ENCODE measurements at places on chromosomes 6 and 20.

DNA sequence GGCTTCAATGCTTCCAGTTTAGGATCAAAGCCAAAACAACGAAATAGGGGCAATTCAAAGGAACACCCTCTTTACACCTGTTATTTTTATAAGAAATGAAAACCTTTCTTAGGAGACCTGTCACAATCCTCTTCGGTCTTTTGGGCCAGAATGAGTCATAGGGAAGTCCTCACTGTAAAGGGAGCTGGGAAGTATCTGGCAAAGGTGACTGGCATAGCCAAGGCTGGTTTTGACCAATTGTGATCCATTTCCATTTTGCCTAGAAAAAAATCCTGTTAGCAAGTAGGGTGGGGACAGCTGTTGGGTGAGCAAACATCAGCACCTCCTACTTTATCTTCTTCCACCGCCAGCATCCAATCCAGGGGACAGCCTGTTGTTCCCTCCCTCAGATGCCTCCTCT lies 343.2 kb upstream of the SULF2 start:
- no peak for DNase-seq

GRCh38 chr20:62995898-62996595 lies 10.7 kb downstream of the BHLHE23 start:
- DNase-seq: no peak

DNA sequence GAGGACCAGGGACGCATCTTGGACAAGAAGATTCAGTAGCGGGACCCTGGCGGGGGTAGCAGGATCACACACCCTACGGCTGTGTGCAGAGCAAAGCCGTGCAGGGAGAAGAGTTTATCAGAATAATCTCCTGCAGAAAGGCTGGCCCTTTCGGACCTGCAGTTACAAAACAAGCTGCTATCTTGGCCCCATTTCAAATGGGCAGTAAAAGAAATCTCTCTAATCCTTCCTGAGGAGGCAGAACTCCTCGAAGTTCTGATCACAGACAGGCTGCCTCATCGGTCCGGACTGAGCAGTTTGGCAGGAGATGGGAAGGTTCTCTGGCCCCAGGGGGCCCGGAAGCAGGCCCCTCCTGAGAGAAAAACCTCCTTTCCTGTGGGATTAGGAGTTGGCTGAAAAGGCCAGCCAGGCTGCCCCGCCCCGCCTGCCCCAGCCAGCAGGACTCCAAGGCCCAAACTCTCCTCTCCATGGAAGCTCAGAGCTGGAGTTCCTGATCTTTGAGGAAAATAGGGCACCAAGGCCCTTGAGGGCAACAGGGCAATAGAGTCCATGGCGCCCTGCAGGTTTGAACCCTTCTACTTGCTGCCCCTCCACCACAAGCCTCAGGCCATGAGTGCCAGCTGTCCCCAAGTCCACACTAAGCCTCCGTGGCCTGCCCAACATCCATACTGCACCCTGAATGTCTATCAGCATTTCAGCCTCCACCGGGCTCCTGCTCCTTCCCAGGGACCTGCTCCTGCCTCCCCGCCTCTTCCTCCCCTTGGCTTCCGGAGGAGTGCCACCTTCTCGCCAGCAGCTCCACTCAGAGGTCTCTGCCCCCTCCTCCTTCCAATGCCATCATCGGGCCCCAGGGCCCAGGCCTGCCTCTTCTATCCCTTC lies 141.3 kb downstream of the PREX1 start:
- DNase-seq: no peak

- DNase-seq: no peak
These were observed 120.8 kb upstream of the PTPN1 start for GRCh38 chr20:50389438-50389807.

- no peak for DNase-seq
These were observed 253.8 kb downstream of the NKAIN2 start for GRCh38 chr6:124057461-124057860.

DNA sequence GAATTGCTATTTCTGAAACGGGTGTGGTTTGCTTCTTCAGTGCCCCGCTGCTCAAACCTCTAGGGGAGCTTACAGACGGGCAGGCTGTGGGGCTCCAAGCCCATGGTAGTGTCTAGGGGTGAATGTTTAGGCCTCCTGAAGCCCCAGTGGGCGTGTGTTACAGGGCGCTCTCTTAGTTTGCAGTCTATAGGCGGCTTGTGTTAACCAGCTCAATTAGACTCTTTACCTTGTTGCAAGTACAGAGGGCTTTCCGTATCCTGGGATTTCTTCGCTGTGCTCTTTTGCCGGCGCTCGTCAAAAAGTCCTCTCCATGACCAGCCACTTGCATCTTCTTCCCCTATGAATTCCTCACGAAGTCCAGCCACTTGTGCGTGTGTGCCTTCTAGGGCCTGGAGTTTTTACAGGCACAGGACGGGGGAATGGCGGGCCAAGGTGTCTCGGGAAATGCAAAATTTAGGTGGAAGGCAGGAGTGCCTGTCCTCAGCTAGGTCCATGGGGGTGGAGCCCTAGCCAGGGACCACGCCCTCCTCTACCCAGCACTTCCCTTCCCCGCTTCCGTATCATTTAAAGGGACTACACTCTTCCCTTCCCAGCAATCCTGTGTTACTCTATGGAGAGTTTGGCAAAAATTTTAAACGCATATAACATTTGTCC lies 94.5 kb downstream of the HTR1B start:
- DNase-seq: no peak

GRCh38 chr20:35881676-35882075 lies 72.6 kb downstream of the SCAND1 start:
- no peak for DNase-seq

DNA sequence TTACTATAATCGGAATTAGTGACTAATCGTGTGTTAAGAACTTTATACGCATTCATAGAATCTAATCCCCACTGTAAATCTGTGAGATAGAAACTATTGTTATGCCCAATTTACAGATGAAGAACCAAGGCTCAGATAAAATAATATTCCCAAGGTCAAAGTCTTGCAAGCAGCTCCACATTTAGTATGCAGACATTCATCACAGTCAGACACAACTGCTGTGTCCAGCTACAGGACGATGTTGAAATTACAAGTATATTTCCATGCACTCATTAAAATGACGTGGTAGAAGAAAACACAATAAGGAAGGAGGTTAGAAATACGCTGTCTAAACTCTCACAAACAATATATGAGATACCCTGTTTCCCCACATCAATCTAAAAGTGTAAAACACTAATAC lies 82.5 kb downstream of the PREX1 start:
- no peak for DNase-seq

DNA sequence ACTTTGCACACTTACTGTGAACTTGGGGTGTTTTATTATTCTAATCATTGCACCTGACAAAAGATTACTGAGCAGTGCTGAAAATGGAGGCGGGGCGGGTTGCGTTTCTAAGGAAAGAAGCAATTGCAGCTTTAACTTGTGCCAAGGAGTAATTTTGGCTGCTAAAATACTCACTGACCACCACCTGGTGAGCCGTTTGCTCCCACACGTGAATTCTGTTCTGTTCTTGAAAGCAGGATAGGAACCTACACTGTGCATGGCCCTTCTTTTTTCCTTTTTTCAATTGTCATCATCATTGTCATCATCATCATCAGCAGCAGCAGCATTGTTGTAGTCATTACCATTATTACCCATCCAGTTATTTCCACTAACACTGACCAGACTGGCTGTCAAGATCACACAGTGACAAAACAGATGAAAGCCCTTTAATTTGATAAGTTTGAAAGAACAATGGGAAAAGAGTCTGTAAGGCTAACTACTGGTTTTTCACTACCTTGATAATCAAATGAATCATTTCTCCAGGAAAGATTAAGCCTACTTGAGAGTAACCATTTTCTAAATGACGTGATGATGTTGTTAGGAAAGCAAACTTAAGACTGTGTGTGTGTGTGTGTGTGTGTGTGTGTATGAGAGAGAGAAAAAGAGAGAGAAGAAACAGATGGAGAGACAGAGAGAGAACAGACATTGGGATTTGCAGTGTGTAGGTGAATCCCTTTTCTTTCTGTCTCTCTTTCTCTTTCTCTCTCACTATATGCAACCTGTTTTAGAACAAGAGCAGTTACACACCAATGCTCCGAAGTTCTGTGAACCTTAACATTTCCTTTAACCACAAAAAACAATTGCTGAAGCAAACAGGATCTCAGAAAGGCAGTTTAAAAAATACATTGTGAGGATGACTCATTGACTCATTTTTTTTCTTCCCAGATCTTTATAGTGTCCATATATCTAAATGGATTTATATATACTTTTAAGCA lies 3.8 kb downstream of the RIPOR2 start:
- DNase-seq: no peak

DNA sequence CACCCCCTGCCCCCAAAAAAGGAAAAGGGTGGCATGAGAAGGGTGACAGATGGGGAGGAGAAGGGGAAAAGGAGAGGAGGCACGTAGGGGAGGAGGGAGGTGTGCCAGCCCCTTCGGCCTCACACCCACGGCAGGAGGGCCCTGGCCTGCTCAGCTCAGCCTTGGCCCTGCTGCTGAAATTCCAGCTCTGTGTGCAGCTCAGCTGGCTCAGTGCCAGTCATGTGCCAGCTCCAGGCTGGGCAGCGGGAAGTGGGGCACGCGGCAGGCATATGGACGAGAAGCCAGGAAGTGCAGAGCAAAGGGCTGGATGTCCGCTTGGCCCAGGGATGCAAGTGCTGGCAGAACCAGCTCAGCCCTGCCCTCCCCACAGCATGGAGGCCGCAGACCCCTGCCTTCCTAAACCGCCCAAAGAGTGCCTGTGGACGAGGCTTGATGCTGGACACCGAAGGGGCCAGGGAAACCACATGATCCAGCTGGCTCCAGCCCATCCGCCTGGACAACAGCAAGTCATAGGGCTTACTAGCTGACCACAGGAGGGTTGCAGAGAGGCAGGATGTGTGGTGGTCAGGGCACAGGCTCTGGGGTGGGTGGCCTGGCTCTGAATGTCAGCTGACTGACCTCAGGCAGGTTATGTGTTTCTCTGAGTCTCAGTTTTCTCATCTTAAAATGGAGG lies 60.2 kb downstream of the NOL4L start:
- no peak for DNase-seq

DNA sequence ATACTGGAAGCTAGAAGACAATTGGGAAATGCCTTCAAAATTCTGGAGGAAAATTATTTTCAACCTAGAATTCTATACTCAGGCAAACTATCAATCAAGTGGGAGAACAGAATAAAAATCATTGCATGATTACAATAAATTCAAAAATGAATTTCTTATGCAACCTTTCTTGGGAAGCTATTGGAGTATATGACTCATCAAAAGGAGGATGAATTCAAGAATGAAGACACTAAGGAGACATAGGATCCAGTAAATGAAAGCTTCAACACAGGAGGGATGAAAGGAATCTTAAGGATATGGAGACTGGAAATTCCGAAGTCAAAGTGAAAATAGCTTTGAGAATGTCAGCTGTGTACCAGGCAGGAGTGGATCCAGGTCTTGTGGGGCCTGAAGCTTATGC lies 12.6 kb upstream of the UBR2 start:
- no peak for DNase-seq

DNA sequence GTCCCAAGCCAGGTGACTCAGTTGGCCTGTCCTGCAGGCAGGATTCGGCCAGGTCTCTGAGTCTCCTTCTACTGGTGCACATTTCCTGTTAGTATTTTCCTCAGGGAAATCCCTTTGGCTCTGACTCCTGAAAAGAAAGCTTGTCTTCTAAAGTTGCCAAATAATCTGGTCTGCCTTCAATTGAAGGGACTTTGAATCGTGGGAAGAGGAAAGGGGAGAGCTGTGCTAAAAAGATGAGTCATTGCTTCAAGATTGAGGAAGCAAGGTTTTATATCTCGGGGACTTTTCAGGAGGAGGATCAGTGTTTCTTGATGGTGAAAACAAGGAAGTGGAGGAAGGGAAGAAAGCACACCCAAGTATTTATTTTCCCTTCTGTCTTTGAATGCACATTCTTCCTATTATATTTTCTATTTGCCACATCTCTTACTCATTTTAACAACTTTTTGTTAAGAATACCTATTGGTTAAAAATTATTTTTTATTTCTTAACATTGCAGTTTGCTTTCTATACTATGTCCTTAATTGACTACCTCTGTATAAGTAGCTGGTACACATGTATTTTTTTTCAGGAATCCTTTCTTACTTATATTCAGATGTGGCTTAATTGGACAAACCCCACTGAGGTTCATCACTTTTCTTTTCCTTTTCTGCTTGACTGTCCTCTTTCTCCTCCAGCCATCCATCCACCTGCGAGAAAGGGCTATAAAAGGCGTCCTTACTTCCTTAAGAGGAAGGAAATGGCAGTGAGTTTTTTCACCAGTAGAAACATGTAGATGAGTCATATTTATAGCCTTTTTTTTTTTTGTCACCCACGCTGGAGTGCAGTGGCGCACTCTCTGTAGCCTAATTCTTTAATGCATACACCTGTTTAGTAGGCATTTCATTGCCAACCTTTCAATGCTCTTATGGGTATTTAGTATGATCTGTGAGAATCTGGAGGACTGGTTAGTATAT lies 15.0 kb upstream of the IFNGR1 start:
- DNase-seq: no peak

DNA sequence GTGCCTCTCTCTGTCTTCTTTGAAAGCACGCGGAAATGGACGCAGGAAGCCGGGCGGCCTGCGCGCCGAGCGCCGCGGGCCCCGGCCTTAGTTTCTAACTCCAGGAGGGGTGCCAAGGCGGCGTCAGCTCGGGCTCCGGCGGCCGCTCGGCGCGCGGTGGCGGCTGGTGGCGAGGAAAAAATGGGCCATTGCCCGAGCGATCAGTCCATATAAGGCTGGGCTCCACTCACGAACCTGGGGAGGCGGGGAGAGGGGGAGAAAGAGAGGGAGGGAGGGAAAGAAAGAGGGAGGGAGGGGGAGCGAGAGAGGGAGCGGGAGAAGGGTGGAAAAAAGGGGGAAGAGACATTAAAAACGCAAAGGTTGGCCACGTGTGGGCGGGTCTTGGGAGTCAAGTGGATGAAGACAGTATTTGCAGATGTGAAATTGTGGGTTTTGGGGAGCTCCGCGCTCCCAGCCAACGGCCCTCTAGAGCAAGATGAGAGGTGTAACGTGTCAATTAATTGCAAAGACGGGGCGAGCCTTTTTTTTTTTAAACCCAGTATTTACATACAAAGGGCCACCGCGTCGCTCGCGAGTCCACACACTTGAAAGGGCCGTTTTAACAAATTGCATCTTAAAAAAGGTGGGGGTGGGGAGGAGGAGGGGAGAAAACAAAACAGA lies at the start of gene NKX2-2:
NKX2-2 (minus strand) TSS at position 184 of the 660 bp plus-strand sequence. CDS start 395 bp downstream, outside the sequence.
- no peak for DNase-seq

DNA sequence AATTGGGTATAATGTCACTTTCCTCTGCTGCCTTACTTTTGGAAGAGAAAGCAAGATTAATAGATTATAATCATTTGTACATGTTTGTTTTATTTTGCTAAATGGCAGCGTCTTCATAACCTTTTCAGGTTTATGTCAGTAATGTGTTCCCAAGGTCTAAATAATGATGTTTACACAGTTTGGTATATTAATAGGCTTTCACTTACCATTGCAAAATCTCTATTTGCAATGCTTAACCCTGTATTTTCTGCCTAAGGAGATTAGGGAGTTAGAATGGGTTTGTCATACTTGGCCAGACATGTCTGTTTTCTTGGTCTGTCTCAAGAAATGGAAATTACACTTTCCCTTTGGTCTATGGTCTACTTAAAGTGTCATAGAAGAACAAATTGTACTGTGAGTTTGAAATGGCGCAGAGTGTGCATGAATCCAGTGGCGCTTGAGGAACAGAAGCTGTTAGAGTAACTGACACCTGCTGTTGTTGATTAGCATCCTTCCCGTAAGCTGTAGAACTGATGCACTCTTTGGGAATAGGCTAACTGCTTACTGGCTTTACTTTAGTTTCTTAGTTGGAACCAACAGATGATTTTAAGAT lies 261.1 kb downstream of the SAMD5 start:
- no peak for DNase-seq

GRCh38 chr6:154157706-154158105 lies 118.7 kb downstream of the OPRM1 start:
- no peak for DNase-seq

All from stimulated activated CD4-positive, alpha-beta T cell treated with anti-CD3 and anti-CD28 coated beads, TNF-alpha, amount 100 ng/mL, for 4 hours (primary cell).